ENCODE measurements at places on chromosomes 7 and 10. TPM values are rescaled to one million over a fixed set of nuclear protein-coding genes. Genes with fewer than 3 reads are reported as not detected.

Gene SSMEM1
- not detected for total RNA-seq

Gene MKI67
- 9.1 TPM for total RNA-seq

Gene ZPBP
- not detected for total RNA-seq

Gene GIMAP7
- 0.33 TPM for total RNA-seq

Gene SLC16A9
- 3.8 TPM for total RNA-seq

DNA sequence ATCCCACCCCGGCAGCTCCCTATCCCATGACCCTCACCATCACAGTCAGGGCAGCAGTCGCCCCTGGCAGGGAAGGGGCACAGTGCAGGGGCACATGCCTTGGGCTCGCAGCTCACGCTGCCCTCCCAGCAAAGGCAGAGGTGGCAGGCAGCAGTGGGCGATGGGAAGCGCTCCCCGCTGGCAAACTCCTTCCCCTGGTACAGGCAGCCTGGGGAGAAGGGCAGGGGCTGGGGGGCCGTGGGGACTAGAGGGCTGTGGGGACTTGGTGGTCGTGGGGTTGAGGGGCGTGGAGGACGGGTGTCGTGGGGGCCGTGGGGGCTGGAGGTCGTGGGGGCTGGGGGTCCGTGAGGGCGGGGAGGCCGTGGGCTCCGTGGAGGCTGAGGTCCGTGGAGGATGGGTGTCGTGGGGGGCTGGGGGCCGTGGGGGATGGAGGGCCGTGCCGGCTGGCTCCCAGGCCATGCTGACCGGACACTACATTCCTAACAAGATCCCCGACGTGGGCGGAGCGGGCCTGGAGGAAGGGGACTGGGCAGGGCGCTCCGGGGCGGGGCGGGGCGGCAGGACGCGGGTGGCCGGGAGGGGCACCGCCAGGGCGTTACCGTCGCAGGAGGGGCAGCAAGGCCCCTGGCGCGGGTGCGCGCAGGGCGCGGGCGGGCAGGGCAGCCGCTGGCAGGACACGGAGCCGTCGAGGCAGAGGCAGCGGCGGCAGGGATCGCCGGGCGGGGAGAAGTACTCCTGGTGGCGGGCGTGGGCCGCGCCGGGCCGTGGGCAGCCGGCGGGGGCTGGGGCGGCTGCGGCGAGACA is 20.0 kb downstream of the KCP start:
- peaks cover 5% of the 10 kb centered on the region for H3K27me3 ChIP-seq
- peak; percentile 51 for DNase-seq
- H3K4me1 ChIP-seq: no peaks in the 10 kb centered on the region

DNA sequence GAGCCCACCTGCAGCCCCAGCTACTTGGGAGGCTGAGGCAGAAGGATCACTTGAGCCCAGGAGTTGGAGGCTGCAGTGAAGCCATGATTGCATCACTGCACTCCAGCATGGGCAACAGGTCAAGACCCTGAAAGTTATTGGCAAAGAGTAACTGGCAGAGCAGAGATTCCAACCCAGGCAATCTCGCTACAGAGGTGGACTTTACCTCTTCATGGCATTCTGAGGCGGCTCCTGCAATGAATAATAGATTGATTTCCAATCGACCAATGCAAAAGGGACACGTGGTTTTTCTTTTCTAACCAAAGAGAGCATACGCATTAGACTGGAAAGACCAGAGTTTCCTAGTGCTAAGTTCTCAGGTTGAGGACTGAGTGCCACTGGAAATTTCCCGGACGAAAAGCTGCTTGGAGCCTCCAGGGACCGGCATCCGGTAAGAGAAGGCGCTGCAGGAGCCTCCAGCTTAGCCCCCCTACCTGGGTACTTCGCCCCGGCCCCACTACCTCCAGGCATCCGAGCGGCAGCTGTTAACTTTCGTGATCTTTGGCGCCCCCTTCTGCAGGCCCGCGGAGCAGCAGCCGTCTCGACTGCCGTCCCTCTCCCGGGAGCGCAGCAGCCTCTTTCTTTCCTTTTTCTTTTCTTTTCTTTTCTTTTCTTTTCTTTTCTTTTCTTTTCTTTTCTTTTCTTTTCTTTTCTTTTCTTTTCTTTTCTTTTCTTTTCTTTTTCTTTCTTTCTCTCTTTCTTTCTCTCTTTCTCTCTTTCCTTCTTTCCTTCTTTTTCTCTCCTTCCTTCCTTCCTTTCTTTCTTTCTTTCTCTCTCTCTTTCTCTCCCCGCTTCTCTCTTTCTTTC is 4.1 kb downstream of the MBLAC1 start:
- H3K27me3 ChIP-seq: no peaks in the 10 kb centered on the region
- DNase-seq: peak; percentile 87
- peaks cover 7% of the 10 kb centered on the region for H3K4me1 ChIP-seq
- no peak overlapping the region for H3K27ac ChIP-seq
- H3K36me3 ChIP-seq: no peaks in the 10 kb centered on the region
- no peak overlapping the region for H3K4me3 ChIP-seq

GRCh38 chr7:143436325-143436946 is 6.8 kb upstream of the TAS2R60 start:
- H3K27ac ChIP-seq: no peak overlapping the region
- no peaks in the 10 kb centered on the region for H3K36me3 ChIP-seq
- H3K4me1 ChIP-seq: no peaks in the 10 kb centered on the region
- H3K4me3 ChIP-seq: no peak overlapping the region
- DNase-seq: no peak

DNA sequence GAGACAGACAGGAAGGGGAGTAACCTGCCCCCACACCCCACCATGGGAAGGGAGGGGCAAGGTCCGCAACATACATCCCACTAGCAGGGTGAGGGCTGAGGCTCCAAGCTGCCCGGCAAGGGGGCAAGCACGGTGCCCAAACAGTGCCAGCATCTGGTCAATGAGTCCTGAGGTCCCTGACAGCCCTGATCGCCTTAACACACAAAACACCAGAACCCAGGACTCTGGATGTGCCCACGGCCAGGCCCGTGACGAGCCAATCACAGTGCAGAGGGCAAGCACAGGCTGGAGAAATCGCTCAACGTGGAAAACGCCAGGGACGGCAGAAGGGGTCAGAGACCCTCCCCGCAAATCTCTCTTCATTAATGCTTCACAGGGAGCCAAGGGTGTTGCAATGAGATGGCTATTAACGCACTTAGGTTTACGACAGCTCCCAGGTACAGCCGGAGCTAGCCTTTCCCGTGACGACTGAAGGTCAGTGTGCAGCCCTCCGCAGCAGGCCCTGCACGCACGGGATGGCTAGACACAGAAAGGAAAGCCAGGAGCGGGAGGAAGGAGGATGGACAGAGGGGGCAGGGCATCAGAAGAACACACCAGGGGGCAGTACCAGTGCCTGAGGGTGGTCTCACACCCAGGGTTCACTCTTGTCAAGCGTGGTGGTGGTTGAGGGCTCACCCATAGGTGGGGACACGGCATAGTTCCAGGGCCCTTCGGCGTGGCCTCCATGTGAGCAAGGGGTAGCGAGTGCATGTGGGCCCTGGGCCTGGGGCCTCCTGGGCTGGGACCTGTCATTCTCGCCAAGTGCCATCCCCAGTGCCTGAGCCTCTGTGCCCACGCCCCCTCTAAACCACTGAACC is 220.5 kb downstream of the MAD1L1 start:
- no peak overlapping the region for H3K27ac ChIP-seq
- no peaks in the 10 kb centered on the region for H3K27me3 ChIP-seq
- H3K36me3 ChIP-seq: no peaks in the 10 kb centered on the region

DNA sequence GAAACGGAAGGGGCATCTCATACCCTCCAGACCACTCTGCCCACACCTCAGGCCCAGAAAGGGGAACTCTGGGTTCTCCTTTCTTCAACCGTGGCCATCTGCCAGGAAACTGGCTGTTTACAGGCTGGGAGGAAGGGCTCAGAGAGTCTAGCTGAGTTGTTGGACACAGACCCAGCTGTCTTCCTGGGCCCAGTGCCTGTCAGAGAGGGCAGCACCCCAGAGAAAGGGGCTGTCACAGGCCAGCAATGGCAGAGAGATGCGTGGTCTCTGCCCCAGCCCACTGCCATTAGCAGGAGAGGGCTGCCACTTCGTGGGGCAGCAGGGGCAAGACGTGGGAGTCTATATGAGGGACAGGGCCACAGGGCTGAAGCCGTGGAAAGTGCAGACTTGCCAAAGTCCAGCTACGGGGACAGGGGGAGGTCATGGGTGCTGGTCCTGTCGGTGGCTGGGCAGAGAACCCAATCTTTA is 11.0 kb downstream of the GRID1 start:
- no peak for DNase-seq
- H3K4me3 ChIP-seq: no peak overlapping the region
- H3K27ac ChIP-seq: no peak overlapping the region

GRCh38 chr10:98382691-98383101 is 32.3 kb downstream of the PYROXD2 start:
- H3K4me1 ChIP-seq: no peaks in the 10 kb centered on the region
- H3K27ac ChIP-seq: no peak overlapping the region
- H3K36me3 ChIP-seq: no peaks in the 10 kb centered on the region
- H3K27me3 ChIP-seq: no peaks in the 10 kb centered on the region

DNA sequence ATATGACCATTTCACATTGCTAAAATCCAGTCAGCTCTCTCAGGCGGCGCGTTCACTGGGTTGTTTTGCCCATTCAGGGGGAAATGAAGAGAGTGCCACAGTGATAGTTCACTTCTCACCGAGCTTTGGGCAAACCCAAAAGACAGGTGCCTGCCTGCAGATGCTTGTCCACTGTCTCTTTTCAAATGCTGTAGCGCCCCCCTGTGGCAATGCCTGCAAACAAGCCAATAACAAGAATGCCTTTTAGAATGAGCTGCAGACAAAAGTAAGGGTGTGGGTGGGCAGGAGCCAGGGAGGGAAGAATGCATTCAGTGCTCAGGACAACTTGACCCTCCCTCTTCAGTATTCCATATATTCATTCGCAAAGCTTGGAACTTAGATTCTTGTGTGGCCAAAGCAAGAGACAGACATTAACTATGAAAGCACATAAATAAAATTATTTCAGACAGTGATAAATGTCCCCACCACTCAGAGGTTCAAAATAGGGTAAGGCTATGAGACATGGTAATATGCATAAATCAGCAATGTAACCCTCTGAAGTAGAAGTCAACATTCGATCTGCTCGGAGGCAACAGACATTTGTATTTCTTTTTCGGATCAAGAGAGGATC is 86.9 kb downstream of the JAZF1 start:
- H3K27me3 ChIP-seq: no peaks in the 10 kb centered on the region
- H3K27ac ChIP-seq: no peak overlapping the region
- no peaks in the 10 kb centered on the region for H3K4me1 ChIP-seq
- DNase-seq: peak; percentile 75
- no peak overlapping the region for H3K4me3 ChIP-seq

DNA sequence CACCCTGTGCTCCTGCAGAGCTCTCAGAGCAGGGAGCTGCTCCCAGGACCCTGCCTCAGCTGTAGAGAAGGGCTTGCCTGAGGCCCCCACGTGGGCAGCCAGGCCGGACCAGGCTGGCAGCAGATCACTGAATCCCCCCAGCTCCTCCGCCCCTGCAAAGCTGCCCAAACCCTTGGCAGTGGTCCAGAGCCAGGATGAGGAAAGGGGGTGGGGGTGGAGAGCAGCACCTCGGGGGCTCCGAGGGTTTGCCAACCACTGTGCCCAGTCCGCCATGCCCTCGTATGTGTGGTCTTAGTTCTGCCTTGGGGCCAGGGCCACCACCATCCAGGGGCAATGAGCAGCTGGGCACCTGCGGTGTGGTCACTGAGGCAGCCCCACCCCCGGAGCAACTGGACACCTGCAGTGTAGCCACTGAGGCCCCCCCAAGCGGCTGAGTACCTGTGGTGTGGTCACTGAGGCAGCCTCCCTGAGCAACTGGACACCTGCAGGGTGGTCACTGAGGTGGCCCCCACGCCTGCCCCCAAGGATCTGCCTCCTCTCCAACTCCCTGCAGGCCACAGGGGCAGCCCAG is 90.8 kb downstream of the TCERG1L start:
- no peaks in the 10 kb centered on the region for H3K36me3 ChIP-seq
- no peak overlapping the region for H3K27ac ChIP-seq
- no peak overlapping the region for H3K4me3 ChIP-seq
- no peak for DNase-seq

GRCh38 chr7:81924494-81924893 is 154.6 kb upstream of the HGF start:
- no peak overlapping the region for H3K4me3 ChIP-seq
- H3K36me3 ChIP-seq: no peaks in the 10 kb centered on the region
- no peak for DNase-seq
- H3K27me3 ChIP-seq: no peaks in the 10 kb centered on the region
- H3K4me1 ChIP-seq: no peaks in the 10 kb centered on the region

DNA sequence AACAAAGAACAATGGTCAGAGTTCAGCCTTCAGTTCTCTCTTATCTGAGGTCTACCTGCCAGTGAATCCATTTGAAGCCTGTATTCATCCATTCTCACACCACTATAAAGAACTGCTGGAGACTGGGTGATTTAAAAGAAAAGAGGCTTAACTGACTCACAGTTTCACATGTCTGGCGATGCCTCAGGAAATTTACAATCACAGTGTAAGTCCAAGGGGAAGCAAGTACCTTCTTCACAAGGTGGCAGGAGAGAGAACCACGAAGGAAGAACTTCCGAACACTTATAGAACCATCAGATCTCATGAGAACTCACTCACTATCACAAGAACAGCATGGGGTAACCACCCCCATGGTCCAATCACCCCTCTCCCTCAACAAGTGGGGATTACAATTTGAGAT is 33.0 kb upstream of the SLC25A13 start:
- no peaks in the 10 kb centered on the region for H3K36me3 ChIP-seq
- no peak overlapping the region for H3K27ac ChIP-seq
- no peak for DNase-seq
- no peak overlapping the region for H3K4me3 ChIP-seq

All from hepatocyte (in vitro differentiated cells).